ENCODE measurements at places on chromosomes 13 and 19. TPM values are rescaled to one million over a fixed set of nuclear protein-coding genes. Genes with fewer than 3 reads are reported as not detected.

Gene GZMM
- total RNA-seq, result 186 TPM

Gene TFPT
- 14.1 TPM for total RNA-seq

Gene SMIM44
- not detected for total RNA-seq

Gene LYL1
- total RNA-seq, result 7.7 TPM

Gene CRB3
- total RNA-seq, result 1.1 TPM

Gene KLK11
- total RNA-seq, result not detected

Gene CACNA1A
- total RNA-seq, result 0.85 TPM

Gene MKNK2
- total RNA-seq, result 259 TPM

Gene STARD13
- total RNA-seq, result not detected

Gene CGB8
- not detected for total RNA-seq

Gene ELSPBP1
- total RNA-seq, result not detected

Gene APLP1
- total RNA-seq, result not detected

Gene KCTD12
- 6.0 TPM for total RNA-seq

- H3K4me3 ChIP-seq, result peak overlapping the region; percentile 20
- peaks cover 19% of the 10 kb centered on the region for H3K4me1 ChIP-seq
- H3K27ac ChIP-seq, result no peak overlapping the region
- no peaks in the 10 kb centered on the region for H3K36me3 ChIP-seq
- DNase-seq, result no peak
- peaks cover 16% of the 10 kb centered on the region for H3K27me3 ChIP-seq
Measured at GRCh38 chr19:18939922-18940768, 872 bp downstream of the HOMER3 start.

DNA sequence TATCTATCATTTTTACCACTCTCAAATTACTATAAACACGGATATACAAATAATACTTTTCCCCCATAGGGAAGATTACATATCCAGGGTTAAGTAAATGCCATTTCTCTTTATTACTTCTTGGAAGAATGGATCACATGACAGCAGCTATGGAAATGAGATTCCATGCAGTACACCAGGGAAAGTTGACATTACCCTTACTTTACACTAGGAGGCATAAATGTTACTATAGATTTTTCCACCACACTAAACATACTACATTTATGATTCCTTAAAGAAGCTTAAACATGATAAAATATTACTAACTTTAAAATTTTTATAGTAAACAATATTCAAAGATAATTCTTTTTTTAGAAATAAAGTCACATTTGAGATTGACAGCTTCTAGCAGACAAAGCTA is 611.4 kb downstream of the PCDH9 start:
- H3K4me1 ChIP-seq, result no peaks in the 10 kb centered on the region
- DNase-seq, result no peak
- H3K36me3 ChIP-seq, result no peaks in the 10 kb centered on the region
- H3K27me3 ChIP-seq, result no peaks in the 10 kb centered on the region
- H3K27ac ChIP-seq, result no peak overlapping the region

DNA sequence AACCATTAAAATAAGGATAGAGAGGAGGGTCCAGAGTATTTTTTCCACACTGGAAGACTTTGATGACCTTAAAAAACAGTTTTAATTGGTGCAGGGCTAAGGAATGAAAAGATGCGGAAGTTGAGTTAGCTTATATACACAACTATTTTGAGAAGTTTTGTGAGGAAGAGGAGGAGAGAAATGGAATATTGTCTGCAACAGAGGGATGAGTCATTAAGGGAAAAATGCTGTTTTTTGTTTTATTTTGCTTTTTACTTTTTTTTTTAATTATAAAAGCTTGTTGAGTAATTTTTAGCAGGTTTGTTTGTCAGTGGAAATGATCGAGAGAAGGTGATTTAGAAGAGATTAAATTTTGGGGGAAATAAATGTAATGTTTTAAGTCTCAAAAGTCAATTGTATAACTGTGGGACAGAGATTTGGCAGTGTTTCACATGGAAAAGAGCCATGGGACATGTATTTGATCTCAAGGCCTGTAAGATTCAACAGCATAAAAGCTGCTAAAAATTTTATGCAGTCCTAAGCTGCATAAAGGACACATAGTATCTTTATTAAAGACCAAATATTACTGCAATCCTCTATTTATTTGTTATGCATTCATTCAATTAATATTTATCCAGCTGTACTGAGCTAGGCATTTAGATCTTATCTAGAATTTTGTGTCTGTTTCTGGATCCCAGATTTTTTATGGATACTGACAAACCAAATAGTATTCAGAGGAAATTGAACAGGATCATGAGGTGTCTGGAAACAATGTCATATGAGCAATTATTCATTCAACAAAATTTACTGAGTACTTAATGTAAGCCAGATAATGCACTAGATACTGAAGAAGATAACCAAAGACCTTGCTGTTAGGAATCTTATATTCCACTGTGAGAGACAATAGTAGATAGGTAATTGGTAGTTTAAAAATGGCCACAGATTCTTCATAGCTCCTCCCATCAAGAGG is 72.7 kb downstream of the DNAJC15 start:
- no peaks in the 10 kb centered on the region for H3K36me3 ChIP-seq
- no peak overlapping the region for H3K4me3 ChIP-seq
- no peaks in the 10 kb centered on the region for H3K27me3 ChIP-seq
- no peak for DNase-seq

- H3K27ac ChIP-seq, result no peak overlapping the region
- DNase-seq, result no peak
- H3K4me3 ChIP-seq, result no peak overlapping the region
- no peaks in the 10 kb centered on the region for H3K36me3 ChIP-seq
- H3K4me1 ChIP-seq, result no peaks in the 10 kb centered on the region
- no peaks in the 10 kb centered on the region for H3K27me3 ChIP-seq
Measured at GRCh38 chr13:98775844-98776598, 23.5 kb upstream of the SLC15A1 start.

DNA sequence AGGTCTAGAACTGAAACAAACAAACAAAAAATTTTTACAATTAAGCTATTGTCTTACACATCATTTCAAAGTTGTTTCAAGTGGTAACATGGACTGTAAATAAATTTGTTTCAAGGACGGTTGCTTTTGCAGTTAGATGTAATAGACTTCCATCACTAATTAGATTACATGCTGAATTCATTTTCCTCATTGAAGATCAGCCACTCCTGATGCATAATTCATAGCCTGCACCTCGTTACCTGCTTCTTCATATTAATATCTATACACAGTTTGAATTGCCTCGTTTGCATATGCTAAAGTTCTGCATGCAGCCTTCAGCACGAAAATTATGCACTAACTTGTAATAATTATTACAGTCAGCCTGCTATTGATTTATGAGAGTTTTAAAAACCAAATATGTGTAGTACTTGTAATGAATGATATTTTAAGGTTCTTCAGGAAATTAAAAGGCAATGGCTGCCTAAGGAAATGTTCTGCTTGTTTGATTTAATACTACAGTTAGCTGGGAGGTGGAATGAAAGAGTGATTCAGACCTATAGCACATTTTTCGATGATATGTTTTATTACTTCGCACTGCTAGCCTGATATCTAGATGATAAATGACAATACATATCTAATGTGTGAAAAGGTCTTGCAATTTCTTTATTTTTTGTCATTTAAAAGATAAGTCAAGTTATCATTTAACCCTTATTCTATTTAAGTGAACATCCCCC is 184.9 kb downstream of the DACH1 start:
- H3K27me3 ChIP-seq, result no peaks in the 10 kb centered on the region
- no peak overlapping the region for H3K4me3 ChIP-seq
- no peak overlapping the region for H3K27ac ChIP-seq

- H3K4me3 ChIP-seq, result no peak overlapping the region
- no peak overlapping the region for H3K27ac ChIP-seq
- DNase-seq, result no peak
- no peaks in the 10 kb centered on the region for H3K36me3 ChIP-seq
- H3K27me3 ChIP-seq, result no peaks in the 10 kb centered on the region
- no peaks in the 10 kb centered on the region for H3K4me1 ChIP-seq
Measured at GRCh38 chr13:64446372-64446771, 2783.8 kb downstream of the PCDH9 start.

GRCh38 chr13:48234566-48235340 is 1.7 kb downstream of the ITM2B start:
- no peaks in the 10 kb centered on the region for H3K27me3 ChIP-seq
- peak; percentile 42 for DNase-seq
- peaks cover 21% of the 10 kb centered on the region for H3K4me1 ChIP-seq
- peaks cover 10% of the 10 kb centered on the region for H3K36me3 ChIP-seq
- H3K27ac ChIP-seq, result peak overlapping the region; percentile 97

- H3K27ac ChIP-seq, result no peak overlapping the region
- DNase-seq, result no peak
- peaks cover 2% of the 10 kb centered on the region for H3K27me3 ChIP-seq
- no peak overlapping the region for H3K4me3 ChIP-seq
- peaks cover 28% of the 10 kb centered on the region for H3K4me1 ChIP-seq
Measured at GRCh38 chr19:8340341-8341096, 2.5 kb downstream of the KANK3 start.

- H3K27ac ChIP-seq, result no peak overlapping the region
- no peak for DNase-seq
- H3K27me3 ChIP-seq, result no peaks in the 10 kb centered on the region
- H3K36me3 ChIP-seq, result no peaks in the 10 kb centered on the region
- H3K4me1 ChIP-seq, result no peaks in the 10 kb centered on the region
Measured at GRCh38 chr19:7307590-7308218, 13.5 kb upstream of the INSR start.

DNA sequence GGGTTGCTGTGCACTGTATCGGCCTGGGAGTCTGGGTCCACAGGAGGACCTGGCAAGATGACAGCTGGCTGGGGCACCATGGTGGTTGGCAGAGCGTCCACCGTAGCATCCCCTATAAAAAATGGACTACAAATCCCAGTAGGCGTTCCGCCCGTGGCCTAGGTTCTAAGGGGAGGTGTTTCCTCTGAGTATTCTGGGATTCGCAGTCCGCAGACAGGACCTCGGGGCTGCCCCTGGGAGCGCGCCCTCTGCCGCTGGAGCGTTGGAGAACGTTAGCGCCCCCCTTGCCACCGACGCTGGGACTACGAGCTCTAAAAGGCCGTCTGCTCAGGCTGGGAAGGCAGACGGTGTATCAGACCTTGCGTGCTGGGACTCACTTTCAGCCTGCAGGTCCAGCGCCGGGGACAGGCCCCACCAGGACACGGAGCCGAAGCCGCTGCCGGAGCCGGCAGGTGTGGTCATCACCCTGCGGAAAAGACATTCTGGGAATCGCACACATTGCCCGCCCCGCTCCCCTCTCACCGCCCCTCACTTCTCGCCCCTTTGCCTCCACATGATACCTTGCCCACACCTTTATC is 372 bp downstream of the DNAAF3 start:
- no peaks in the 10 kb centered on the region for H3K36me3 ChIP-seq
- no peak overlapping the region for H3K27ac ChIP-seq
- H3K4me1 ChIP-seq, result peaks cover 17% of the 10 kb centered on the region
- DNase-seq, result peak; percentile 78
- H3K27me3 ChIP-seq, result peaks cover 37% of the 10 kb centered on the region

- no peak overlapping the region for H3K27ac ChIP-seq
- H3K27me3 ChIP-seq, result no peaks in the 10 kb centered on the region
- no peaks in the 10 kb centered on the region for H3K4me1 ChIP-seq
- no peak overlapping the region for H3K4me3 ChIP-seq
- no peak for DNase-seq
- H3K36me3 ChIP-seq, result no peaks in the 10 kb centered on the region
Measured at GRCh38 chr13:99471221-99472121, 29.8 kb upstream of the TM9SF2 start.

DNA sequence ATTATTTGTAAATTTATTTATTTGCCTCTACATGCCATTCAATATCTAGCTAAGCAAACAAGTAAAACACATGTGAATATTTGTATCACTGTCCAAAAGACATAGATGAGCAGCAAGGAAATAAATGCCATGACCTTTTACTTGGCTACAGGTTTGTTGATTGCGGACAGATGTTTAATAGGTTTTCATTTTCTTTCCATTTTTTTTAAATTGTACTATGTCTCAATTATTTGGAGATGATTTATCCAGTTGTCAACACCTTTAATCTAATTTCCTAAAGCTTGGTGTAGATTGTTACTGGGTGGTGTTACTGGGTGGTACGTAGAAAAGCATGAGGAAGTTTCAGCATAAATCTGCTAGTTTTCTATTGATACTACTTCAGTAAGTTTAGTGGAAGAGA is 560.6 kb upstream of the SPRY2 start:
- no peak overlapping the region for H3K4me3 ChIP-seq
- no peaks in the 10 kb centered on the region for H3K4me1 ChIP-seq
- H3K27ac ChIP-seq, result no peak overlapping the region
- no peaks in the 10 kb centered on the region for H3K27me3 ChIP-seq
- DNase-seq, result no peak

DNA sequence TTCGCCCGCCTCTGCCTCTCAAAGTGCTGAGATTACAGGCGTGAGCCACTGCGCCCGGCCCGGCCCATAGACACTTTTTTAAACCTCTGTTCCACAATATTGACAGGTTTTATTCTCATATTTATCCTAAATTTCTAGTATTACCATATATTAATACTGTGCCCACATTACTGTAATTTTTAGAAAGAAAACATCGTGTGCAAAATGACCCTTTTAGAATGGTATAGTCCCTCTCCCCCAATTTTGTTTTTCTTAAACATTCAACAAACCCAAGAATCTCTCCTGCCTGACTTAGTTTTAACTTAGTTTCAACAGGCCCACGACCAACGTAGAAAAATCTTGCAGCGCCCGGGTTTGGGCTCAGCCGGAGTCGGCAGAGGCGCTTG is 9.1 kb downstream of the CDX2 start:
- H3K4me3 ChIP-seq, result no peak overlapping the region
- no peak for DNase-seq
- peaks cover 53% of the 10 kb centered on the region for H3K27me3 ChIP-seq
- H3K36me3 ChIP-seq, result no peaks in the 10 kb centered on the region
- no peak overlapping the region for H3K27ac ChIP-seq

GRCh38 chr19:50357178-50358100 is 8.0 kb downstream of the NAPSA start:
- no peaks in the 10 kb centered on the region for H3K27me3 ChIP-seq
- peak overlapping the region; percentile 95 for H3K27ac ChIP-seq
- peaks cover 31% of the 10 kb centered on the region for H3K4me1 ChIP-seq
- H3K4me3 ChIP-seq, result peak overlapping the region; percentile 65
- H3K36me3 ChIP-seq, result no peaks in the 10 kb centered on the region
